Activated CD8-positive, alpha-beta memory T cell treated with anti-CD3 and anti-CD28 coated beads for 4 hours (primary cell): ENCODE measurements at places on chromosomes 2 and 18.

GRCh38 chr2:148861367-148861766 lies 13.7 kb upstream of the KIF5C start:
- DNase-seq: no peak

DNA sequence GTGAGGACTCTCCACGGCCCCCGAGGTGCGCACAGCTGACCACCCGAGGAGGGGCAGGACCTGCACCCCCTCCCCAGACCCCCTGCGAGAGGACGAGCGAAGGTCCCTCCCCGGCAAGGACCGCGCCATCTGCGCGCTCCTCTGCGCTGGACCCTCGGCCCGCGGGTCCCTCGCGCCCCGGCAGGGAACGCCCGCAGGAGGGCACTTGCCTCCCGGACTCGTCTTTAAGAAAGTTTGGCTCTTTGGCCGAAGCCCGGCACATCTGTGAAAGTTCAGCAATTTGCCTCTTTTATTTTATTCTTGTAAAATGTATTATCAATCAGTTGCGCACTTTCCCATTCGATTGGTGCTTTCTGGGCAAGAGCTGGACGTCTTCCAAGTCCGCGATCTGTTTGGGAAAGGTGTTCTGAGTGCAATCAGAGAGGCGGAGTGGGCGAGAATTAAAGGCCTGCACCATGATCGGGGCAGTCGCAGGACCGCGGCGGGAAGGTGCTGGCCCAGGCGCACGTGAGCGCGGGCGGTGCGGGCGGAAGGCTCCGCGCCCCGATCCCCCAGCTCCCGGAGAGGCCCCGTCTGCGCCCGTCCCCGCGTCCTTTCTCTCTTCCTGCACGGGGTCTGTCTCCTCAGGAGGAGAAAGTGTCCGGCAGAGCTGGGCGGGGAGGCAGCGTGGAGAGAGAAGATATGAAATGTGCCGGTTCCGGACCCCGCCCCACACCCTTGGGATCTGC lies 1.6 kb upstream of the ALKAL2 start:
- no peak for DNase-seq

DNA sequence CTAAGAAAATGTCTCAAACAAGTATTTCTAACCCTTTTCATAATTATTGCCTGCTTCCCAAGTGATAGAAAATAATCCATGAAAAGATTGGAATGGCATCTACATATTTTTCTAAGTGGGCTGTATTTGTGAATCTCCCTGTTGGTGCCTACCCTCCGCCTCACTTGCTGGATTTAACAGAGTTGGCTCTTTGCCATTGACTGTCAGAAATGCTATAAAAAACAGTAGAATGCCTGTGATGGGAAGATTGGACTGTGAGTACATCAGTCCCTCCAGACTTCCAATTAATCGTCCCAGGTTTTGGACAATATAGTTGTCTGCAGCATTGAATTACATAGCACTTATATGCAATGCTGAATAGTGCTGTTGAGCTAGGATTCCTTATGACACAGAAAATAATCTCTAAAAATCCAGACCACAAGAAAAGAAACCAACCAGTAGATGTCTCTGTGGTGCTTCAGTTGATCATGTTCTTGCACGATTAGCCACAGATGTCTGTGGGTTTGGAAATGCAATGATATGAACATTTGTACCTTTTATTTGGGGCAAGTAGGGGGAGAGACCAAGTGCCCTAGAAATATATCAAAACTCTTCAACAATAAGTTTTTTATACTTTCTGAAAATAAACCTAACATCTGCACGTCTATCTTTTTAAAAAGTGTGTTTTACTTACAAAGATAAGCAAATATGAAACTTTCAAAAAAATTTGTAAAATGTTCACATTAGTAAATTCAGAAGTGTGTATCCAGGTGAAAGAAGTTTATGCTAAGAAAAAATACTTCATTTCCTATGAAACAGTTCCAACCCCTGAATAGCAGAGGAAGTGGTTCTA lies 88.5 kb downstream of the DYNAP start:
- DNase-seq: no peak

DNA sequence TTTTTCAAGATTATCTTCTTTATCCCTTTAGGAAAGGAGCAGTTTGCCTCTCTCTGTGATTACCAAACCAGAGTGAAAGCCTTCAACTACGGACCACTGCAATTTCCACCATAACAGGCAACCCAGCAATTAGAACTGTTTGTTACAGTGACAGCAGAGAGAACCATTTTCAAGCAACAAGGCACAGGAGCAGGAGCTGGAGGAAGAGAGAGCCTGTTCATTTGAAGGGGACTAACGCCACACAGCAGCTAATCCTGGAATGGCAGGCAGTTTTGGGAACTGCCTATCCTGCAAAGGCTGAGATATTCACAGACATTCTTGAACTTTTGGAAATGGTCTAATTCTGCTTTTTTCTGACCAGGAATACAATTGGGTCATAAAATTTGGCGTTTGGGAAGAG lies 1541.9 kb upstream of the PIK3C3 start:
- DNase-seq: no peak

- DNase-seq: no peak
These were observed 224.2 kb downstream of the NUP35 start for GRCh38 chr2:183348492-183348891.

- DNase-seq: no peak
These were observed 869 bp upstream of the TCF23 start for GRCh38 chr2:27147935-27148334.

DNA sequence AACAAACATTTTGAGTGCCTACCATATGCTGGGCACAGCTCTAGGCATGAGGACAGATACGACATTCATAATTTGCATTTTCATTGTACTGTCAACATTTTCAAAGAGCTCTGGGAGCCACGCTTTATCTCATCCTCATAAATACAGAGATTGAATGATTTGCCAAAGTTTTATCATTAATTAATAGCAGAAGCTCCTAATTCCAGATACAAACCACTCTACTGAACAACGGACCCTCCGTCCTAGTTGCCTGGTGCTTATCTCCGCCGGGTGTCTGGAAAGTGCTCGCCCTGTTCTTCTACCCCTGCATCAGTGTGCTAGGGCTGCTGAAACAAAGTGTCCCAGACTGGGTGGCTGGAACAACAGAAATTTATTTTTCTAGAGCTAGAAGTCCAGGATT lies 23.8 kb downstream of the SERTAD2 start:
- DNase-seq: no peak

GRCh38 chr2:121682396-121683298 lies 33.4 kb upstream of the CLASP1 start:
- no peak for DNase-seq
